Lower leg skin (tissue), 4 donors: ENCODE measurements at places on chromosomes 6 and 20. TPM values are rescaled to one million over a fixed set of nuclear protein-coding genes. Genes with fewer than 3 reads are reported as not detected.
A peak's percentile ranks its signal among the peaks of the same experiment; 100 is the strongest.

The BHLHE23 gene
- not detected for total RNA-seq

DNA sequence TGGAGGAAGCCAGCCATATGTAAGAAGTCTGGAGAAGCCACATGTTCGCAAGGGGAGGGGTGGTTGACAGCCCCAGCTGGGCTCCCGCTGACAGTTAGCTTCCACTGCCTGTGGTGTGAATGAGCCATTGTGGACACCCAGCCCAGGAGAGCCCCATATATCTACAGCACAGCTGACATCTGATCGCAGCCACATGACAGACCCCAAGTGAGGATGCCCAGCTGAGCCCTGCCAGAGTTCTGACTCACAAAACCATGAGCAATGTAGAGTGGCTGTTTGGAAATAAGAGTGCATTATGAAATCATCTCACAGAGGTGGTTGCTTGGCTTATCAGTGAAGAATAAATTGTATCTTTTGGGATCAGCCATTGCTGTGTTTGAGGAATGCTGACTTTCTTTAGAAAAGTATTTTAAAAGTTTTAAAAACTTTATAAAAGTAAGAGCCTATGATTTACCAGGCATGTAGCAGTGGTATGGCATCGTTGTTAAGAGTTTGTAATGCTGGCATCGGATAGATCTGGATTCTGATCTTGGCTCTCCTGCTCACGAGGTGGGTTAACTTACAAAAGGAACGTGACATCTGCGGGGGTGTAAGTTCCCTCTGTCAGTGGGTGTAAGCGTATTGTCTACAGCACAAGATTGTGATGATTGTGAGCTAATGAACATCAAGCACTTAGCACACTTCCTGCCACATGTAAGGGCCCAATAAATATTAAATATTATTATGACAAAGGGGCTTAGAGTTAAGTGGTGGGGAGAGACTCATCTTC is 24.1 kb downstream of the CFAP61 start:
- DNase-seq = peak; percentile 63

GRCh38 chr20:8076306-8077136 is 55.5 kb upstream of the PLCB1 start:
- DNase-seq = no peak

The FAM210B gene
- 59.1 TPM for total RNA-seq

- DNase-seq = peak; percentile 48
Observed at GRCh38 chr6:151018911-151019782, 153.6 kb downstream of the MTHFD1L start.

DNA sequence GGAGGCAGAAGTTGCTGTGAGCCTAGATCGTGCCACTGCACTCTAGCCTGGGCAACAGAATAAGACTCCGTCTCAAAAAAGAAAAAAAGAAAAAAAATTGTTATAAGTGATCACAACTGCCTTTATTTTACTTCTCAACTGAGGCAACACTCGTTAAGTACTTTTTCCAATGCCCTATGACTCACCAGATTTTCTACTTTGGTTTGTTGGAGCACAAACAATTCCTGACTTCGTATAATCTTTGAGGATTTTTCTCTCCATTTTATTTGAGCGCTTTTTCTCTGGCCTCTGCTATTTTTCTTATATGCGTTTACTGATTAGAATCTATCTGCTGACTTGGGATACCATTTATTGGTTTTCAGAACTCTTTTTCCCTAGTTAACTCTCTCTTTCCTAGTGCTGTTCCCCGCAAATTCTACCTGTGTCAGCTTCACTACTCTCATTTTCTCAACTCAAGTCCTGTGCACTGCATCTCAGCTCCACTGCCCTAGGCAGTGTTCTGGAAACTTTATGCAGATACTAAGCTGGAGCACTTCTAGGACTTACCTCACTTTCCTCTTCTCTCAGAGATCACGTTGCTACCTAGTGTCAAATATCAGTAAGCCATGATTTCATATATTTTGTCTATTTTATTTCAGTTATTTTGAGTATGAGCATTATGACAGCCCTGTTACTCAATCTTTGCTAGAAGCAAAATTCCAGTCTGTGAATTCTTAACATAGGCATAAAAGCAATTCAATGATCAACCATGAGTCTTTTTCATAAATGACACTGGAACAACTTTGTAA is 1120.1 kb upstream of the CITED2 start:
- no peak for DNase-seq

GRCh38 chr20:59574308-59574707 is 30.0 kb upstream of the PHACTR3 start:
- DNase-seq = no peak

DNA sequence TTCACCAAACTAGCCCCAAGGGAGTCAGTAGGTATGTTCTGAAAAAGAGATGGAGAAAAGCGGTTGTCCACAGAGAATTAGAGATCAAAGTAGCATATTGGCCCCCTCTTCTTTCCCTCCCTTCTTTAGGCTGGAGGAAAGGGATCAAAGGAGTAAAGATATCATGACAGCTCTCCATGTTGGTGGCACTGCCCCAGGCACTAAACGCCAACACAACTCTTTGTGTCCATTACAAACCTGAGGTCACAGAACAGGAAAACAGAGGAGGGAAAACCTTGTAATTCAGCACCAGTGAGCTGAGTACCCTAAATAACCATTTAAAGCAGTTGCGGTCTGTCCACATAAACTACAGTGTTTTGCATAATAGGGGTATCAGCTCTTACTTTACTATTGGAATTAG is 113.0 kb upstream of the TFAP2D start:
- DNase-seq = no peak

The TFAP2D gene
- total RNA-seq = not detected

The CDH4 gene
- total RNA-seq = 0.71 TPM

The TNF gene
- total RNA-seq = 0.79 TPM

DNA sequence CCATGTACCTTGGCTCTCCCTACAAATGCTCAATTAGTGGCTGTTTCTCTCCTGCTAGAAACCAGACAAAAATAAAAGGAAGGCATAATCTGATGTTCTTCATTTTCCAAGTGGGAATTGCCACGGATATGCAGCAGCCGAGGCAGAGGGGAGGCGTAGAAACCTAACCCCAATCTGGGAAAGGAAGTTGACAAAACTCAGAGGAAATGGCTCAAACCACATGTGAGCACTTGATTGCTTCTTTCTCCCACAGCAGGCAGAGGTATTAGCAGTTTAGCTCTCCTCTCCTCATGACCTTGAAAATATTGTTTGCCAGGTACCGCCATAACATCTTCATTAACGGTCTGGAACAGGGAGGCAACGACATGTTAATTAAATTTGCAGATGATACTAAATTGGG is 3.8 kb upstream of the MLN start:
- no peak for DNase-seq

The PHACTR1 gene
- total RNA-seq = 1.6 TPM

DNA sequence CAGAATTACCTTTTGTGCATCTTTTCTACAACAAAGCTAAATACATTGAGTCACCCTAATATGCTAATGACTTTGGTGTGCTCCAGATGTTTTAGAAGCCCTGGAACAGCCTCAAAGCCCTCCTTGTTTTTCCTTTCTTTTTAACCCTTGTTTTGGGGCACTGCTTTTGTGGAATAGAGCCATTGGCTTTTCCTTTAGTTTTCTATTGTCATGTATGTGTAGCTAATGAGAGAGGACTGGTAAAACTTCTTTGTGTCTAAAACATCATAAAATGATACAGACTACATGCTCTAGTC is 158.8 kb downstream of the JARID2 start:
- no peak for DNase-seq

- no peak for DNase-seq
Observed at GRCh38 chr6:158481690-158482473, 78.0 kb upstream of the TMEM181 start.

GRCh38 chr6:134903448-134903847 is 46.5 kb downstream of the ALDH8A1 start:
- DNase-seq = no peak

The TMEM74B gene
- 8.7 TPM for total RNA-seq

DNA sequence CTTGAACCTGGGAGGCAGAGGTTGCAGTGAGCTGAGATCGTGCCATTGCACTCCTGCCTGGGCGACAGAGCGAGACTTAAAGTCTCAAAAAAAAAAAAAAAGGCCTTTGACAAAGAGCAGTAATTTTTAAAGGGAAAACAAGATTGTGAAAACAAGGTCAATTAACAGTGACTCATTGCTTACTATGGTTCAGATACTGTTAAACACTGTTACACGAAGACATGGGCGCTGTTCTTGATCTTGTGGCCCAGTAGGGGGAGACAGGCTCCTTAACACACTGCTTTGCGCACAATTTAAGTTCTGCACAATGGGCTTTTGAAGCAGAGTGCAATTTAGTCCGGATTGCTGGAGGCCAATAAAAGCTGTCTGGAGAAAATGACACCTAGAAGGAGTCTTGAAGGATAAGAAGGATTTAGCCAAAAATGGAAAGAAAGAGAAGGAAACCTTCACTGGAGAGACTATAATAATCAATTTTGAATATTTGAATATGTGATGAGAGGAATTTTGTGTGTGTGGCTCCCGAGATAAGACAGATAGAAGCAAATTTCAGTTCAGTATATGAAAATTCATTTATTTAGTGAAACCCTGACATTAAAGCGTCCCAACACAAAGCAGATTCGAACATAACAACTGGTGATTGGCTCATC is 6.0 kb upstream of the LATS1 start:
- peak; percentile 48 for DNase-seq

GRCh38 chr20:7760247-7761031 is 179.8 kb downstream of the HAO1 start:
- no peak for DNase-seq

The KHDC1L gene
- not detected for total RNA-seq

- peak; percentile 78 for DNase-seq
Observed at GRCh38 chr6:168875811-168876576, 377.7 kb downstream of the THBS2 start.

The STMND1 gene
- total RNA-seq = not detected

- DNase-seq = no peak
Observed at GRCh38 chr20:11652128-11652527, 265.6 kb upstream of the BTBD3 start.

- no peak for DNase-seq
Observed at GRCh38 chr6:84583784-84584183, 180.6 kb downstream of the TBX18 start.

The KIAA1755 gene
- 0.46 TPM for total RNA-seq

GRCh38 chr20:48398506-48399449 is 429.0 kb downstream of the PREX1 start:
- no peak for DNase-seq

The IPCEF1 gene
- 1.7 TPM for total RNA-seq

- no peak for DNase-seq
Observed at GRCh38 chr20:6051505-6051904, 2.4 kb downstream of the LRRN4 start.

- no peak for DNase-seq
Observed at GRCh38 chr6:34412016-34412415, 13.9 kb downstream of the RPS10 start.

DNA sequence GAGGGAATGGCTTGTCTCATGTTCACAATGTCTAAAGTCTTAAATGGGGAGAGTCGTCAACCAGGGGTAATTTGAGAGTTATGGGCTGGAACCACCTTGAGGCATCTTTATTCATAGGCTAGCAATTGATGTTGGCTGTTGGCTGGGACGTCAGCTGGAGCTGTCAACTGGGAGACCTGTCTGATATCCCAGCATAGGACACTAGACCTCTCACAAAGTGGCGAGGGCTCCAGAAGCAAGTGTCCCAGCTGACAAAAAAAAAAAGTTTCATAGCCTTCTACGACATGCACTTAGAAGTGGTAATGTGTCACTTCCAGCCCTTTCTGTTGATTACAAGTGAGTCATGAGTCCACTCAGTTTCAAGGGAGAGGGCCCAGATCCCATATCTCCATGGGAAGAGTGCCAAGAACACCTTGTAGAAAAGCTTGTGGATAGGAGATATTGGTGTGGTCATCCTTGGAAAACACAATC is 278.0 kb downstream of the ESR1 start:
- no peak for DNase-seq

DNA sequence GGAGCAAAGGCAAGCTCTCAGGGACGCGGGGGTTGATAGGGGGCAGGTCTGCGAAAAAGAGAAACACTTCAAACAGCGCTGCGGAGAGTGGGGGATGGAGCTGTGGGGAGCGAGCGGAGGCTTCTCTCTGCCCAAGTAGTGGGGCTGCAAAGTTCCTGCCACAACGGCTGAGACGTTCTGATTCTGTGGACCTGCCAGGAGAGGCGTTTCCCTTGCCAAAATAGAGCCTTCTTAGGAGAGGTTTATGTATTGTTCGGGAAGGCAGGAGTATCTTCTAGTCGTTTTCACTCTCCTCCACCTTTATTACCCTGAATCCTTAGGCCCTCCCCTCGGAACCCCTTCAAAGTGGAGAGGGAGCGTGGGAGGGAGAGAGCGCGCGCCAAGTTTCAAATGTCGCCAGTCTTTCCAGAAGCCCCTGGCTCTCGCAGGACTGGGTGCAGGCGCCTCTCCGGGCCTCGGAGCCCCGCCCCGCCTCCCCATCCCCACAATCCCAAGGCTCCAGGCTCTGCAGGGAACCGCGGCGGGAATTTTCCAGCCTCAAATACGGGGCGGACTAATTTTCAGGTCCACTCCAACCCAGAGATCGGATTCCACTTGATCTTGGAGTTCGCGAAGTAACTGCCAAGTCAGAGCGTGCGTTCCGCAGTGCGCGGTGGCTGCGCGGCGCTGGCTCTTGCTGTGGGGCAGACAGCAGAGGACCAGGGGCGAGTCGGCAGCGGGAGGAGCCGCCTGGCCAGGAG is 10.0 kb upstream of the POU3F2 start:
- DNase-seq = no peak

The JPH2 gene
- total RNA-seq = 6.9 TPM

DNA sequence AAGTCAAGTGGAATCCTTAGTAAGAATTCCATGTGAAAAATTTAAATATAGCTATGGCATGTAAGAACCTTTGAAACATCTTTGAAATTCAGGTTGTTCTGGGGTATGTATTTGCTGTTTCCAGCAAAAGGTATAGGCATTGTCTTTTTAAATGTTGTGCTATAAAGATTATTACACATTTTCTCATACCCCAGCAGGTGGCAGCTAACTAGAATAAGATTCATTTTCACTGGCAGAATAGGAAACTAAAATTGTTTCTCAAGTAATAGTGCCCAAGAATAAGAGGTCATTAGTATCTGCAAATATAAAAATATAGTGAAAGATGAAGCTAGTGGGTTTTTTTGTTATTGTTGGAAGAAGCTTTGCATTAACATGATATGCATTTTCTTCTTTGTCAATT is 1.8 kb downstream of the GRIK2 start:
- no peak for DNase-seq

- no peak for DNase-seq
Observed at GRCh38 chr20:12466915-12467314, 541.9 kb upstream of the SPTLC3 start.

The PPP1R3G gene
- total RNA-seq = 2.7 TPM

- DNase-seq = peak; percentile 96
Observed at GRCh38 chr6:44237813-44238433, 9.0 kb upstream of the HSP90AB1 start.

The MUC21 gene
- total RNA-seq = not detected
